ENCODE measurements at places on chromosomes 4 and X.

DNA sequence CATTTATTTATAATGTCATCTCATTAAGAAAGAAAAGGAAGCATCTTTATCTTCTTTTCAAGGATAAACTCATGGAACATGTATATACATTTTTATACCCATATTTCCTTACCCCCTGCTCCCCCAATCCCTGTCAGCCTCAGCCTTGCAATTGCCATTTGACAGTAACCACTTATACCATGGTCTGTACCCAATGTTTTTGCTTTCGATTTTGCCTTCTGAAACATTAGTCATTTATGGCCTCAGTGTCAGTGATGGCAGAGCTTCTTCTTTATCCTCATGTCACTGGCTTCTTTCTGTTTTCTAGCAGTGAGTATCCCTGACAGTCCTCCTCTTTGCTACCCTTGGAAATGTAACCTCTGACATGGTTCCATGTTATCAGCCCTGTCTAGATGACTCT, 228.4 kb downstream of the SPRY1 start:
- DNase-seq: no peak

DNA sequence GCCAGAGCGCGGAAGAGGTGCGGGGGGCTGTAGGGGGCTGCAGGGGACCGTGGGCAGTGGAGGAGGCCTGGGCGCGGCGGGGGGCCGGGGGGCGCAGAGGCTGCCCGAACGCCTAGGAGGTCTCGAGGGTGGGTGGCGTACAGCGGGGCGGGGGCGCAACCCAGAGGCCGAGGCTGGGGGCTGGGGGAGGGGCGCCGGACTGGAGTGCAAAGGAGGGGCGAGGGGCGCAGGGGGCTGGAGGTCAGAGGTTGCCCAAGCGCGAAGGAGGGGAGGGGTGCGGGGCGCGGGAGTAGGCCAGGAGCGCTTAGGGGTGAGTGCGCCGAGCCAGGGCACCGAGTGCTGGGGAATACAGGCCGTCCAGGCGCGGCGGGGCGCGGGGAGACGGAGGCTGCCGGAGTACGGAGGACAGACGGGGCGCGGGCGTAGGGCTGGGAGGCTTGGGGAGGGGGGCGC, 255 bp downstream of the GYG2 start:
- no peak for DNase-seq

- no peak for DNase-seq
These were observed 335.2 kb downstream of the PPP1R2C start for GRCh38 chrX:42442745-42443144.

GRCh38 chrX:140504371-140505324, at the start of gene SOX3:
SOX3 (minus strand) TSS chrX:140505069; CDS start chrX:140505060, 9 bp downstream.
- DNase-seq: no peak

GRCh38 chr4:24802648-24803047, 7.3 kb downstream of the SOD3 start:
- DNase-seq: no peak

- DNase-seq: peak; percentile 4
These were observed 961 bp upstream of the MBNL3 start for GRCh38 chrX:132489578-132490419.

GRCh38 chr4:185117300-185117934, 25.6 kb upstream of the SLC25A4 start:
- DNase-seq: no peak

- peak; percentile 55 for DNase-seq
These were observed 157.0 kb upstream of the MAP3K15 start for GRCh38 chrX:19672222-19672812.

GRCh38 chr4:23922013-23922412, 32.2 kb upstream of the PPARGC1A start:
- DNase-seq: no peak

GRCh38 chrX:112094729-112095128, 12.2 kb upstream of the TRPC5 start:
- no peak for DNase-seq

GRCh38 chrX:8190341-8190830, 19.3 kb upstream of the VCX2 start:
- peak; percentile 5 for DNase-seq

GRCh38 chrX:129525896-129526295, 2.6 kb upstream of the SMARCA1 start:
- DNase-seq: no peak

GRCh38 chrX:68894513-68895340, 65.9 kb downstream of the EFNB1 start:
- DNase-seq: peak; percentile 49

DNA sequence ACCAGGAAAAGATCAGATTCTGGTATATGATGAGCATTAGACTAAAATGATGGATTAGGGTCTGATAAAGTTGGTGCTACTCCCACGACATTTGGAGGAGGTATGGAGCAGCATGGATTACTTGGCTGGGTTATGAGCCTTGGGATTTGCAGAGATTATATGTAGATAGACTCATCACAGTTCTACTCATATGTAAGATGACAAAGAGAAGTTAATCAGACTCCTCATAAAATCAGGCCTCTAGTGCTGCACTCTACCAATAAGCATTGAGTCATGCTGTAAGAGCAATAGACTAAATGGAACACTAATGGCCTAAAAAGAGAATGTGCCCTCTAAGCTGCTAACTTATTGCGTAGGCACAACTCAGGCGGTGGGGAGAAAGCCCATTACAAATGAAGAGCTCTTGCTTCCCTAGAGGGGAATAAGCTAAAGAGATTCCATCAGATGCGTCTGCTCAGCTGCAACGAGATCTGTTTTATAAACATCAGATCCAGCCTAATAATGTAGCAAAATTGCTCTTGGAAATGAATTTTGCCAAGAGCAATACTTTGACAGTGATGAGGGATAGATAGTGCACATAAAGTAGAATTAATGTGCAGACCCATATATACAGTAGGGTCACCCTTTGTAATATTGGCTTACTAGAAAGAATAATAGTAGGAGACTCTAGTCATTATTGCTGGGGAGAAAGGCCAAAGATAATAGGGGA, 17.5 kb downstream of the LIAS start:
- no peak for DNase-seq

DNA sequence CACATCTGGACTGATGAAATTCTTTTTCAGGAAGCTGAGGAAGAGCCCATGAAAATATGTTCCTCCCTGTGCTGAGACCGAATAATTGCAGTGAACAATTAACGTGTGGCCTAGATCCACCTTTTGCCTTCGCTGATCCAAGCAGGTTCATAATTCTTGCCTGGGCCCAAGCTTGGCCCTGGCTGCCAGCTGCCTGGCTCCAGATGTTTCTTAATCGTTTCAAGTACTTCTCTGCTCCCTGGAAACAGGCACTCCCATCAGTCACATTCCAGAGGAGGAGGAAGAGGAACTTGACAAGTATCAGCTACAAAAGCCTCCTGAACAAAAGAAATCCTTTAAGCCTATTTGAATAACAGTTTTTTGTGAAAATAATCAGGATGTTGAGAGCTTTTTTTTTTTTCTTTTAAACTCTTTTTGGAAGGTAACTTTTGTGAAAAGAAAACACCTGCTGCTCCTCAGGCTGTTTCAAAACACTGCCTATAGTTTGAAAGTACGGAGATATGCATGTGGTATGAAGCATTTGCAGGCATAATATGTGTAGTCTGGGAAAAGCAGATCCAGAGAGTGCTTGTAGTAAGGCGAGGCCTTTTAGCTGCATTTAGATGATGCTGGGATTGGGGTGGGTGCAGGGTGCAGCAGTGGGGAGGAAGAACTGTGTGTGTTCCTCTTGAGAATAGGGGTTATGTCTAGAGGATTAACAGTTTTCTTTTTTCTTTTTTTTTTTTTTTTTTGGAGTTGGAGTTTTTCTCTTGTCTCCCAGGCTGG, 154.4 kb downstream of the PTTG2 start:
- DNase-seq: no peak

- DNase-seq: no peak
These were observed 556.7 kb upstream of the BOD1L1 start for GRCh38 chr4:14184265-14184664.

All from foreskin keratinocyte (primary cell).